ENCODE measurements at places on chromosomes 6 and 20. TPM values are rescaled to one million over a fixed set of nuclear protein-coding genes. Genes with fewer than 3 reads are reported as not detected.

DNA sequence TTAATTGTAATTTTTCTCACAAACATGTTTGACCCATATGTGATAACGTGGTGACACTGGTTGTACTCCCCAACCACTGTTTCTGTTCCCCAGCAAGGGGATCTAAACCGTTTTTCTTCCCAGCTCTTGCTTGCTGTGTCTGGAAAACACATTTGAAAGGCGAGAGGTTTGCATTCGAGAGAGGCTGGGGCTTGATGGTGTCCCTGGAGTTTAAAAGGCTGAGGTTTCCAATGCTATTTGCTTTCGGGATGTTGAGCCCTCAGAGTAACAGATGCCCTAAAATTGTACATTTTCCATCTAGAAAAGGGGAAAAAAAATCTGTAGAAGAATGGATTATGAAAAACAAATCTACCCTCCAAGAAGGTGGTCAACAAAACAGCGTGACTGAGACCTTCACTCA is 35.4 kb downstream of the AKAP12 start:
- no peak for DNase-seq

The ALDH5A1 gene
- polyA plus RNA-seq = 0.75 TPM

The RAET1L gene
- not detected for polyA plus RNA-seq

DNA sequence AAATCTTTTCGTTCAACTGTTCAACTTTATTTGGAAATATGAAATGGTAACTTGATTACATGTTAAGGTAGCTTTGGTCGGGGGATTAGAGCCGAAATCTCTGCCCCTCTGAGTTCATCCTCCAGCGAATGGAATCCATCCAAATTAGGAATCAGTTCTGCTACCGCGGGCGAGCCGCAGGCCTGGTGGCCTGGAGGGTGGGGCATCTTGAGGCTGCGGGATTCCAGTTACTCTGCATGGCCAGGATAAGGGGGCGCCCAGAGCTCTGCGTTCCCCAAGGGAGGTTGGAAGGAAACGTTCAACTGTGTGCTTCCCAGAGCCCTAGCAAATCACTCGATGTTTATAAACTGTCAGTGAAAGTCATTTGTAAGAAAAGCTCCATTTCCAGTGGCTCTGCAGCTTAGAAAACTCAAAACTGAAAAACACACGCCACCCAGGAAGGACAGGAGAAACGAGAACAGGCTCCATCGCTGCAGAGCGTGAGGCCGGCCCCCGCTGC is 262.2 kb downstream of the TAF4 start:
- no peak for DNase-seq

DNA sequence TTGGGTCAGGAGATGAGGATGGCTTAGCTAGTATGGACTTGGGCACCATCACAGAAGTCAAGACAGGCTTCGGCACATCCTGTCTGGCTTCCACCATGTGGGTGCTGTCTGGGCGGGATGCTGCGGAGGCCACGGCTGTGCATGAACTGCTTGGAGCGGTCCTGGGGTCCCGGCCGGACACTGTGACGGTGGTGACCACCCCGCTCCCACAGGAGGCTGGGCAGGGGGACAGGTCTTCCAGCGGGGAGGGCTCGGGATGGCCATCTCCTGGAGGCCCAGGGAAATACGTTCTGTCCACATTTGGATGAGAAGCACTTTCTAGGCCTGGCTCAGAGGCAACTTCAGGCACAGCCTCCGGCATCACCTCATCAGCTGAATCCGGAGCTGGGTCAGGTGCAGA is 32.1 kb upstream of the TCFL5 start:
- no peak for DNase-seq

- DNase-seq = no peak
Observed at GRCh38 chr6:4800662-4801061, 24.5 kb downstream of the CDYL start.

GRCh38 chr6:52858416-52858815 is 17.8 kb upstream of the GSTA5 start:
- DNase-seq = no peak

DNA sequence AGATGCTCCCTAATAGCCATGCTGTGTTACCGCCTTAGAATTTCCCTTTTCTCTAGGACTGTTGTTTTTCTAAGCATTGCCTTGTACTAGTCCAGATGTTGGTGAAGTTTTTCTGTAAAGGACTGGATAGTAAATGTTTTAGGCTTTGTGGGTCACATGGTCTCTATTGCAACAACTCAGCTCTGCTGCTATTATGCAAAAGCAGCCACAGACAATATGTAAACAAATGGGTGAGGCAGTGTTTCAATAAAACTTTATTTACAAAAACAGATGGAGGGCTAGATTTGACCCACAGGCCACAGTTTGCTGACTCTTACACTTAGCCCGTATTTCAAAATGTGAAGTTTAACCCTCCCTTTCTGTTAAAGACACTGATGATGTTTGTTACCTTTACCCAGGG is 207.6 kb upstream of the MYLIP start:
- DNase-seq = no peak

DNA sequence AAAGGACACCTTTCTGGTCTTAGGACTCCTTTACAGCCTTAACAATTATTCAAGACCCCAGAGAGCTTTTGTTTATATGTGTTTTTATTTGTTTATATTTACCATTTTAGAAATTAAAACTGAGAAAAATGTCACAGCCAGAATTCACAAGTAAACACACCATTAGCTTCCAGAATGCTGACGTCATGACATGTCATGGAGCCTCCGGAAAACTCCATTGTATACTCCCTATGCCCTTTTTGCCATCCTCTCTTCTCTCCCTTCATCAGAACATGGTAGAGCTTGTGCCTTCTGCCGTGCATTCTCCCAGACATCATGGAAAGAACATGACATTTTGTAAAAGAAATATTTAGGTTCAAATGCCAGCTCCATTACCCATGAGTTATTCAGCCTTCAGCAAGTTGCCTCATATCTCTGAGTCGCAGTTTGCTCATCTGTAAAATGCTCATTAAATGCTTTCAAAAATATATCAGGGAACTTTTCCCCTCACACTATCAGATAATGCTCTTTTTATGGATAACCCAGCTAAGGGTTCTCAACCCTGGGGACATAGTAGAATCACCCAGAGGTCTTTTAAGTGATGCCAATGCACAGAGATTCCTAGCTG is 27.8 kb downstream of the TNFAIP3 start:
- DNase-seq = no peak

The ID4 gene
- 2.2 TPM for polyA plus RNA-seq

DNA sequence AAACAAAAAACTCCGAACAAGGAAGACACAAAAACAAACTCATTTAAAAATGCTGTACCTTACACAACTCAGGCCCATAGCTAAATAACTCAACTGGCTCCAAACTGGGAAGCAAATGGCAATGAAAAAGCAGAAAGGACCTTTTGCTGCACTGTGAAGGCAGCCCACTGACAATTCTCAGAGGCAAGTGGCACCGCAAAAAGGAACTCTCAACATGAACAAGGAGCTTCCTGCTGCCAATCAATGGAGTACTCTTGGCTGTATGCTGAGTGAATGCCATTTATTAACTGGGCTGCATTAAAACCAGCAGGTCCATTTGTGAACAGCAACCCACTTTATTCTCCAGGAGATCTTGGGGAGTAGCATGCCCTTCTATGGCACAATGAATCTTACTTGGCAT is 209.9 kb downstream of the PTPRK start:
- no peak for DNase-seq

GRCh38 chr6:76942203-76942966 is 520.9 kb downstream of the HTR1B start:
- no peak for DNase-seq

GRCh38 chr6:14074476-14075094 is 43.0 kb upstream of the CD83 start:
- DNase-seq = no peak

GRCh38 chr6:141484711-141485110 is 648.0 kb upstream of the GJE1 start:
- DNase-seq = no peak

DNA sequence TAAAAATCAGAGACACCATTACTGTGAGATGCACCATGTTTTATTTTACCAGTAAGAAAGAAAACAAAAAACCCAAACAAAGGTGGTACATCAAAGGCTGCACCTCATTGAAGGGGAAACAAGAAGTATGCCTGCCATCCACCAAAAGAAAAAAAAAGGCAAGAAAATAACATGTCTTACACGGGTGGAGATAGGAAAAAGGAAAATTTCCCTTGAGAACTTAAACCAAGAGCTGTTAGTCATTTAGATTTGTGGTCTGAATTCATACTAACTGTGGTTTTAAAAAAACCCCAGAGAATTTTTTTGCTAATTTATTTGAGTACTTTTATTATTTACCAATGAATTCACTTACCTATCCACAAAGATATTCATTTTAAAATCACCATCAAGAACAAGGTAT is 144.0 kb downstream of the LRRC1 start:
- DNase-seq = no peak

The TNNC2 gene
- polyA plus RNA-seq = 0.81 TPM

DNA sequence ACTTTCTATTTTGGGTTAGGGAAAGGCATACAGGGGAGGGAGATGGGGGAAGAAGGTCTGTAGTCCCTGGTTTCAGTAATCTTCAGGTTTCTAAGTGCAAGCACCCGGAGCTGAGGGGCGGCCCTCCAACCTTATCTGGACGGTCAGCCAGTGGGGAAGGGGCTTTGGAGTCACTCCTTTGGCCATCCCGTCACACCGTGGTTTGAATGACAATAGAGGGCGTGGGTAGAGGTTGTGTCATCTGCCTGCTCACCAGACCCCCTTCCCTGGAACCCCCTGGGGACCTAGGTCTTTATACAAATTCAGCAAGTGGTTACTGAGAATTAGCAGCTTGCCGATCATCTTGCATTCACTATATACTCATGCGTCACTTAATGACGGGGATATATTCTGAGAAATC is 29.1 kb downstream of the STK35 start:
- no peak for DNase-seq
